ENCODE measurements at places on chromosomes 1 and 21.

- no peak for DNase-seq
These were observed 15.2 kb downstream of the WLS start for GRCh38 chr1:68217060-68217554.

- DNase-seq: no peak
These were observed 6.4 kb downstream of the FCRL2 start for GRCh38 chr1:157770442-157771043.

GRCh38 chr1:42210421-42211133 lies 46.0 kb upstream of the GUCA2A start:
- no peak for DNase-seq

DNA sequence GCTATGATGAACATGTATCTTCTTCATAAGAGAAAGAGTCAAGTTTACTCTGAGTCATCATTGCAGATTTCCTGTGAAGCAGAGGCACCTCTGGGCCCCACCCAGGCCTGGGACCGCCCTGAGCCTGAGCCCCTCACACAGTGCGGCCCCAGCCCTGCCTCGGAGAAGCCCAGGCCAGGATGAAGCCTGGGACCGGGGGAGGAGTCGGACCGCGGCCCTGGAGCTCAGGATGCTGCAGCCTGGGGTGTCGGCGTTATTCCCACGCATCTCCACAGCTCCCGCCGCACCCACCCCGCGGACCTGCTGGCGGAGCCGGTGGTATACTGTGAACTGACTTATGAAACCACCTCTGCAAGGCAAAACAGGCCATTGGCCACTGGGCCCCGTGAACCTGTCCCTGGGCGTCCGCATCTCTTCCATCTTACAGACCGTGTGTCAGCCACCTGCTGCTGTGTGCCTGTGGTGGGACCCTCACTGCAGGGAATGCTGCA lies 2.4 kb upstream of the COL6A1 start:
- DNase-seq: no peak

DNA sequence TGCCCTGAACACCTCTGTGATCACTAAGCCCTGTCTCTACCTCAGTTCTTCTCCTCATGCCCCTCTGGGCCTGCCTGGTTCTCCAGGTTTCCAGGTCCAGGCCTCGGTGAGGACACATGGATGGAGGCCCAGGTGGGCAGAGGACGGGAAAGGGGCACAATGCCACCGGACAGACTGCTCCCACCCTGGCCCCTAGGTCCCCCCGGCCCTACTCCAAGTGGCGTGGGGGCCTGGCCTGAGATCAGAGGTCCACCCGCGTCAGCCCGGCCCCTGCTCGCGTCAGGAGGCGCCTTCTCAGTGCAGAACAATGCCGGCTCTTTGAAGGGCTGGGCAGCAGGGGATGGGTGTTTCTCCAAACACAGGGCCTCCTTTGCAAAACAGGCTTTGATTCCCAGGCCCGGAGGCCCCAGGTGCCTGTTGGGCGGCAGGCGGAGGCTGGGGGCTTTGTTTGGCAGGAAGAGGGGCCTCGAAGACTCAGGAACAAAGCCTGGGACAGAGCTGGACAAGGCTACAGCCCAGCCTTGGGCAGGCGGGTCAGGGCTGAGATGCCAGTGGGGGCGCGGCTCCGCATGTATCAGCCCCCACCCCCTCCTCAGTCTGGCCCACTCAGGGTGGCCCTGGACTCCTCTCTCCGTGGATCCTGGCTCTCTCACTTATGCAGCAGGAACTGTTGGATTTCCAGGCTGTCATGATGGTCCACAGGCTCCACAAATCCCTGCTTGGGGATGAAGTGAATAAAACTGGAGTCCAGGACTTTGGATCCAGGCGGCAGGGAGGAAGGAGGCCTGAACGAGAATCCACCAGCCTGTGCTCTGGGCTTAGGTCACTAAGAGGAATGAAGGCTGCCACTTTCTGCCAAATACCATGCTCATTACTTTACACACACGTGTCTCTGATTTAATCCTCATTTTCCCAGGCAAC lies 77.4 kb upstream of the SLC2A1 start:
- no peak for DNase-seq

DNA sequence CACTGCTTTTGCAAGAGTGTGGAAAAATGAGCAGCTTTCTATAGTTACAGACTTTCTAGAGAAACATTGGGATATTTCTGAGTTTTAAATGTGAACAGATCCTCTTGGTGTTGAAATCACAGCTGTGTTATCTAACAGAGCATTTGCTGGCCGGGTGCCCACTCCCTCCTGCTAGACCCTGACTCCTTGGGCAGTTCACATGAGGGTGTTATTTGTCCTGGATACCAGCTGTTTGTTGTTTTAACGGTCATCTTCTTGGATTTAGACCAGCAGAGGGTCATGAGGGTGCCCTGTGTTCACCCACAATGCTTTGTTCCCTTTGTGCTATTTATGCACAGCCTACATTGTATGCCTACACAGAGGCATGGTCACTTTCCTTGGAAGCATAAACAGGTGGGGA lies 67.1 kb downstream of the CENPF start:
- no peak for DNase-seq

GRCh38 chr1:8523666-8524206 lies 205.8 kb downstream of the SLC45A1 start:
- no peak for DNase-seq

GRCh38 chr1:93874025-93874651 lies 4.9 kb downstream of the DNTTIP2 start:
- no peak for DNase-seq

GRCh38 chr1:225809842-225810578 lies at the start of gene EPHX1:
TSS of gene EPHX1 (plus strand) at chr1:225810124. CDS start at chr1:225828730, 18,606 bp downstream.
- DNase-seq: peak; percentile 44

GRCh38 chr1:38138498-38139233 lies 92.1 kb upstream of the POU3F1 start:
- no peak for DNase-seq

GRCh38 chr1:160706526-160707235 lies 4.9 kb downstream of the CD48 start:
- no peak for DNase-seq

GRCh38 chr1:159653201-159653600 lies 61.2 kb downstream of the CRP start:
- DNase-seq: no peak

- no peak for DNase-seq
These were observed 16.9 kb downstream of the GPR157 start for GRCh38 chr1:9111957-9112356.

DNA sequence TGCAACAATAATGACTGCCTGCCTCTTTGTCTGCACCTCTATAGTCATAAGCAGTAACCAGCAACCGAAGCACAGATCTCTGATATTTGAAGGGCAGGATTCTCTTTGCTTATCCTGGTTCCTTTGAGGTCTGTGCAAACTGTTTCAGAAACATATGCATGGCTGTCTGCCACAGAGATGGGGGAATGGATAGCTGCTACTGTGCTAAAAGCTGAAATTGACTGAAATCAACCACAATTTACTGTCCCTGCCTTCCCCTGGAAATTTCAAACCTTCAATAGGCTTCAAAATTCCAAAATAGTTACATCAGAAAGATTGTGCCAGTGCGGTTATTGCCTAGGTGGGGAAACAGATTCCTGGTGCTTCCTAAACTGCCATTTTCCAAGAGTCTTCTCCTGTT lies 136.8 kb upstream of the GORAB start:
- DNase-seq: no peak

GRCh38 chr1:188269956-188270355 lies 1441.2 kb downstream of the PLA2G4A start:
- DNase-seq: no peak

DNA sequence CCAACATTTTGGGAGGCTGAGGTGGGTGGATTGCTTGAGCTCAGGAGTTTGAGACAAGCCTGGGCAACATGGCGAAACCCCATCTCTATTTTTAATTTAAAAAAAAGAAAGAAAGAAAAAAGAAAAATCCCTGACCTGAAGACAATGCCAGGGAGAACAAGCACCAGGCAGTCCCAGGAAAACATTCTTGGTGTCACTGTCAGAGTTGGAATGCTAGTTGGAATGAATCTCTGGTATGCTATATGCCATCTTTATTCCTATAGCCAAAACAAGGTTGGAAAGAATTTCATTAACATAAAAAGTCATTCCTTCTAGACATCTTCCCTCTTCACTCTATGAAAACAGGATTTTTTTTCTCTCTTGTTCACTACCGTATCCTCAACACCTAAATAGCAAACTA lies 2.8 kb downstream of the DNAJC8 start:
- DNase-seq: no peak

DNA sequence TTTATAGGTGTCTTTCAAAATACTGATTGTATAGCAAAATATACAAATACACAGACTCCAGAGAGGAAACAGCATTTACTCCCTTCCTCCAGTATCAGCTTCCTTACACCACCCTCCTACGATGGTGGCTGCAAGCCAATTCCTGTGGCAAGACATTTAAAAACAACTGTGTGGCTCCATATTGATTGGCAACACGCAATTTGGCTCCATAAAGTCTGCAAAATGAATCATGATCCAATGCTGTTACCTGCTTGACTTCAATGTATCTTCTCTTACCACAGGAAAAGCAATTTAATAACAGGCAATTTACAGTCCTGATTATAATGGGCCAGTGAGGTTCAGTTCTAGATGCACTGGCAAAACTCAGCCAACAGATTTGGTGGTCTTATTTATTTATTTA lies 19.7 kb upstream of the ATP6V1G3 start:
- DNase-seq: no peak

GRCh38 chr1:201905234-201905890 lies 16.7 kb downstream of the SHISA4 start:
- DNase-seq: no peak

DNA sequence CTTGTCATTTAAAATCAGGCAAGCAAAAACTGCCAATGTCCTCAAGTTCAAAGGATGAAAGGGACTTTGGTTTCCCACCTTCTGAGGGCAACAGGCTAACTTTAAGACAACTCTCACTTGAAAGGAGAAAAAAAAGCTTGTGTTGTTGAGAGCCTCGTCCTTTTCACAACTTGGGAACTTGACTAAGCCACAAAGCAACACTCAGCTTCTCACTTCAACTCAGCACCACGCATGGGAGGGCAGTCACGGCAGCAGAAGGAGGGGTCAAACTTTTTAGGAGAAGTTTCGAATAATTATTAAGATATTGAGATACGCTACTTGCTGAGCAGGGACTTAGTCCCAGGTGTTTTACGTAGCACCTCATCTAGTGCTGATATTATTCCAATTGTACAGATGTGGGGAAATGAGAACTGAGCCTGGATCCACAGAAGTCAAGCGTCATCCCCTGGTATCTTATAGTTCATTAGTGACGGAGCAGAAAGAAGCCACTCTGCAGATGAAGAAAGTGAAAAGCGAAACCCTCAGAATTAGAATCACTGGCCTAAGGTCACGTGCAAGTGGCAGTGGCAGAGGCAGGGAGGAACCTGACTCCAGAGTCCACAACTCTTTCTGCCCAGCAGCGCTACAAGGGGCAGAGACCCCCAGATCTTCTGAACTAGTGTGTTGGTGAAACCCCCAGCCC lies 83.6 kb downstream of the JAK1 start:
- no peak for DNase-seq

DNA sequence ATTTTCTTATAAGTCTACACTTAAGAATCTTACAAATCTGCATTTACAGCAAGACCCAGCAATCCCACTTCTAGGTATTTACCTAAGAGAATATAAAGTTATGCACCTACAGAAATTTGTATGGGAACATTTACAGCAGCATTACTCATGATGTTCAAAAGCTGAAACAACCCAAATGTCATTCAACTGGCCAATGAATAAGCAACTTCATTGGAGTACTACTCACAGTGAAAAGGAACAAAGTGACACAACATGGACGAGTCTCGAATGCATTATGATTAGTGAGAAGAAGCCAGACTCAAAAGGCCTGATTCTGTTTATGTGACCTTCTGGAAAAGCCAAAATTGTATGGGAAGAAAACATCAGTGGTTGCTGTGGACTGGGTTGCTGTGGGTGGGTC lies 116.9 kb downstream of the CAMTA1 start:
- no peak for DNase-seq

DNA sequence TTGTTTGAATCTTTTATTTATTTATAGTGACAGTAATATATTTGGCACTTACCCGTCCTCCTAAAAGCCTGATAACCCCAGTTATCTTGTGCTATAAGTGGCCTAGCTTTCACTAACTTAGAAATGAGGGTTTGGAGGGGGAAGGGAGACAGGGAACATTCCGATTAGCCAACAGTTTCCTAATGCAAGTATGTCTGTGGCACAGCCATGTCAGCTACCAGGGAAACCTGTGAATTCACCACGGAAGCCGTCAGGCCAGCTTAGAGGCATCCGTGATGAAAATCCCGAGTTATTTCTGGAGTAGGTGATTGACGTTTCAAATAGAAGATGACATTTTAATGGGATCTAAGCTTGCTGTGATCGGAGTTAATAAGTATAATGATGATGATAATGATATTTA lies 39.4 kb upstream of the BCL10 start:
- DNase-seq: no peak

DNA sequence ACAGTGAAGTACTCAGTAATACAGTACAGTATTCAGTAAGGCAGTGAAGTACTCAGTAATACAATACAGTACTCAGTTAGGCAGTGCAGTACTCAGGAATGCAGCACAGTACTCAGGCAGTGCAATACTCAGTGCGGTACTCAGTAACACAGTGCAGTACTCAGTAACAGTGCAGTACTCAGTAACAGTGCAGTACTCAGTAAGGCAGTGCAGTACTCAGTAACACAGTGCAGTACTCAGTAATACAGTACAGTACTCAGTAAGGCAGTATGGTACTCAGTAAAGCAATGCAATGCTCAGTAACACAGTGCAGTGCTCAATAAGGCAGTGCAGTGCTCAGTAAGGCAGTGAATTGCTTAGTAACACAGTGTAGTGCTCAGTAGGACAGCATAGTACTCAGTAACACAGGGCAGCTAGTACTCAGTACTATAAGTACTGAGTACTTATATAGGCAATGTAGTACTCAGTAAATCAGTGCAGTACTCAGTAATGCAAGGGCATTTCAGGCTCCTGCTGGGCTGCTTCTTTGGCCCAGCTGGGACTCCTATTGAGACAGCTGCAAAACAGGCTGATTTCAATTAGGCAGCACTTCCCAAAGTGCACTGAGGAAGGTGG lies 411.3 kb downstream of the DISC1 start:
- DNase-seq: no peak

All from activated T-helper 1 cell treated with Interleukin-2 at 50 U/mL for 16 hours (primary cell).